ENCODE measurements at places on chromosomes 6 and 20.

- peak; percentile 15 for DNase-seq
Measured at GRCh38 chr6:45895569-45895968, 120.1 kb downstream of the CLIC5 start.

- DNase-seq, result no peak
Measured at GRCh38 chr6:136014454-136015437, 163.2 kb downstream of the PDE7B start.

DNA sequence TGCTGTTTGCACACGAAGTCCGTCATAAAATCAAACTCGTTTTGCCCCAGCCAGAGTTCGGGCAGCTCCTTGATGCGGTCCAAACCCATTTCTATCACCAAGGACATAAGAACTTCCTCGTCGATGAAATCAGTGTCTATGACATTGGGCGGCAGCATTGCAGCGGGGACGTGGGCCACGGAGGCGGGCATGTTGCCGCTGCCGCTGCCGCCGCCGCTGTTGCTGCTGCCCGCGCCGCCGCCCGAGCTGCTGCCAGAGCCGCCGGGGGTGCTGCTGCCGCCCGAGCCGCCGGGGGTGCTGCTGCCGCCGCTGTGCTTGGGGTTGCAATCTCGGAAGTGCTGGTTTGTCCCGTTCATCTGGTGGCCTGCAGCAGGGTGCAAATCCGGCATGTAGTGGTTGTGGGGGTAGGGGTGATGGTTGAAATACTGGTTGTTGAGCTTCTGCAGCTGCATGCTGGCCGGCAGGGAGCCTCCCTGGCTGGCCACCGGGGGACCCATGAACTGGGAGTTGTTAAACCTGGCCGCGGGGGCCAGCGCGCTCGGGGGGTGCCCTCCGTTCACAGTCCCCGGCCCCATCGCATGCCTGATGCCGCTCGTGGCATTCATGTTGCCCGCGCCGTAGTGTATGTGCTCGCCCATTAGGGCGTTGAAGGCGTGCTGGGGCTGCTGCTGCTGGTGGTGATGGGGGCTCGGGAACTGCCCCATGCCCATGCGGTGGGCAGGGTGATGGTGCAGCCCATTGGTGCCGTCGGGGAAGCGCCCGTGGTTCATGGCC, 1.1 kb downstream of the CITED2 start:
- DNase-seq, result peak; percentile 72

DNA sequence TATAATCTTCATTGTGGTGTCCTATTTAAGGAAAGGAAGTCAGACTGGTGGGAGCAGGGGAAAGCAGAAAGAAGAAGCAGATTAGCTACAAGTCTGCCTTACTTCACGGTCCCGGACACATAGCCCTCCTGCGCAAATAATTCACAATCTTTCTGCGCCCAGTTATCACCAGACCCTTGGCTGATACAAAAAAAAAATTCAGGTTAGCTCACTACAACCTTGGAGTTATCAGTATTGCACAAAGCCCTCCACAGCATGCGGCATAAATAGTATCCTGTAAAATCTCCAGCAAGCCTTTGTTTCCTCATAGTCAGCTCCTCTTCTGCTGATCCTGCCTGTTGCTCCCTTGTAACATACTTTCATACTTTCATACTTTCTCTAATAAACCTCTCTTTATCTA, 148.6 kb upstream of the FUT9 start:
- DNase-seq, result no peak

DNA sequence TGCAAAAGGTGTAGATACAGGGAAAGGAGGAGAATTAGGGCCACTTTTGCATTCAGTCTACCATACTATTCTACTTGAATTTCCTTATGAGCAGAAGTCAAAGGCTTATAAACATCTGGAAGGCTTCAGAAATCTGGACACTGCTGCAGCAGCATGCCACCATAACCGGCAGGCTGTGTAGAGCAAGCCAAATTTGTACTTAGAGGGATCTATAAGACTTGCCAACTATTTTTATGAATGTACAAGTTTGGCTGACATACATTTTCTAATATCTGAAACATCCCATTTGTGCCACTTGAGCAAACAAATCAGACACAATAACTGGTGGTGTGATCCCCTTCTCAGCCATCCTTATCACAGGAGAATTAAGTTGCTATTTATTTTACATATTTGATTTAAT, 14.0 kb upstream of the PLCB1 start:
- DNase-seq, result no peak

- no peak for DNase-seq
Measured at GRCh38 chr6:7200598-7201443, 93.1 kb downstream of the RREB1 start.

- no peak for DNase-seq
Measured at GRCh38 chr6:55963301-55963700, 87.9 kb upstream of the BMP5 start.

DNA sequence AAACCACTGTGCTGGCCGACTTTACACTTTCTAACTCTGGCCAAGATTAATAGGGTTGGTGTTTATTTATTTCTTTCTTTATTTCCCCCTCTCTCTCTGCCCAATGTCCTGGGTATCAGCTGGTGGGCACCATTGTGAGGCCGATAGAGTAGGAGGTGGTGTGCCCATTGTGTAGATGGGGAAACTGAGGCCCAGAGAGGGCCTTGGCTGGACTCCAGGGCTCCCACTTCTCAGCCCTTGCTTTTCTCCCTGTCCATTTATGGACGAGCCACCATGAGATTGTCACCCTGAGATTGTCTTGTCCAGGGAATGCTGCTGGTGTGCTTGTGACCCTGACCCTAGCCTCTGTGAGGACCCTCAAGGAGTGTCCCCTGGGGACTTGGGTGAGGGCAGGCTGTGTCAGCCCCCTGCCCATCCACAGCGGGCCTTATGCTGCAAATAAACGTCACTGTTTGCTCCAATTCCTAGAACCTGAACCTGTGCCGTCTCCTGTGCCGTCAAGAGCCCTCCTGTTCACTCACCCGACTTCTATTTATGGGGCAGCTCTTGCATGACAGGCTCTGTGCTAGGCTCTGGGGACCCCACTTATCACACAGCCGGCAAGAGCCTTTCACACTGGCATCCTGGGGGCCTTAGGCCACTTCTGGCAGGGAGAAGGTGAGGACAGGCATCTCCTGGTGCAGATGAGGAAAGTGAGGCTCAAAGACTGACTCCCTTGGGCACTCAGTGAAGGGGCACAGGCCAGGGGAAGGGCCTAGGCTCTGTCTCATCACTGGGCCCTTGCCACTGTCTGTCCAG, 24.8 kb downstream of the SUN5 start:
- no peak for DNase-seq

GRCh38 chr6:53335224-53335994, 13.3 kb downstream of the ELOVL5 start:
- DNase-seq, result peak; percentile 88

DNA sequence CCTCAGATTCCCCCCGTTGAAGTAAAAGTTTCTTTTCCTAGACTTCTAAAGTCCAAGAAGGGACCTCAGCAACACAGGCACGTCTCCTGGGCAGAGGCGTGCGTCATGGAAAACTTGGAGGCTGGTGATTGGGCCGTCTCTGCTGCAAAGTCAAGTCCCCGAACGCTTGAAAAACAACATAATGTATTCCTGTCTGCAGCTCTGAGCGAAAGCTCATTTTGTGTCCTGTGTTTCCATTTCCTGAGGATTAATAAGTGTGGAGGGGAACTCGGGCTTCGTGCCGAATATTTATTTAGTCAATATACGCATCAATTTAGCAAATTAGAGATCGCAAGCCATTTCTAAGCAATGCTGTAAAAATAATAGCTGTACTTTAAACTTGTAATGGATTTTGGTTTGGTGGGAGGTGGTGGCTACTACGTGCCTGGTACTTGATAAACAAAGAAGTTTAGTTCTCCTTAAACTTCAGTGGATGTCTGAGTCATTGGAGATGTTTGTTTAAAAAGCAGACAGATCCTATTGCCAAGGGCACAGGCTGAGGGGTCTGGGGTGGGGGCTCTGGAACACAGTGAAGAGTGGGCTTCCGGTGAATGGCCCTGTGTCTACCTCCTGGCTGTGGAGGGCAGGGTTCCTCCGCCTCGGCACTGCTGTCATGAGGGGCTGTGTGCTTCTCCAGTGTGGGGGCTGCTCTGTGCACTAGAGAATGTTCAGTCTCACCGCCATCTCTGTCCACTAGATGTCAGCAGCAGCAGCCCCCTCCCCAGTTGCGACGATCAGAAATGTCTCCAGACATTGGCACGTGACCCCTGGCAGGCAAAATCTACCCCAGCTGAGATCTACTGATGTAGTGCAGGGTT, 21.8 kb downstream of the PCK1 start:
- no peak for DNase-seq

DNA sequence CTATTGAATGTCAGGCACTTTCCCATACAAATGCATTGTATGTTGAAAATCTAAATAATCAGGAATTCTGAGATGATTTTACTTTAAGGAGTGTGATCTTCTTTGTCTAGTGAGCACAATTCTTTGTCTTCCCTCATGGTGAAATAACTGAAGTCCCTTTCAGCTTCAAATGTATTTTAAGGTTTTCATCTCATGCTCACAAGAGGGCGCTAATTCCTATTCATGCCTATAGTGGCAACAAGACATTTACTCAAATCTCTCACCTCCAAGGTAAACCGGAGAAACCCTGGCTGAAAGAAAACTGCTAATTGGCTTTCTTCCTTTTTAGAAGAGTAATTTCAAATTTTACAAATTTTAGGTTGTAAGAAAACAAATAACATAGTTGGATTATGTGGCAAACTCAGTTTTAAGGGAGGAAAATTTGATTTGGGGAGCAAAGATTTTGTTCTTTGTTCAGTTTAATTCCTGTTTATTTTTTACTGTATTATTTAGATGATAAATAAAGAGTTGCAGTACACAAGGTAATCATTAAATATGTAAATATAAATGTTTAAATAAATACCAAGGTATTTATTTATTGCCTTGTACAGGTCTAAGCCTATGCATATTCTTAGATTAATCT, 69.1 kb downstream of the SLC35F1 start:
- no peak for DNase-seq

DNA sequence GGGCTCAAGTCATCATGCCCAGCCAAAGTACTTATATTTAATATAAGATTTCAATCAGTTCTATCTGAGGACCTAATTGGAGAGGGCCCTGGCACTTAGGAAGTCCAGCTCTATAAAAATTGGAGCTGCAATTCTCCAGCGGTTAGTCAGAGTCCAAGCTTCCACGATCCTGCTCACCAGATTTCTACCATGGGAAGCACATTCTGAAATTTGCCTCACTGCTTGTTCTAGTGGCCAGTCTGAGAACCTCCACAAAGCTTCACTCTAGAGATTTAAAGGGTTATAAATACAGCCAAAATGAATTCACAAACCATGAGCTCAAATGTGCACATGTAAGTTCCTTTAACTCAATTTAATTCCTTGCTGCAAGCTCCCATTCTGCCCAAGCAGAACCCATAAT, 33.5 kb downstream of the PNLDC1 start:
- DNase-seq, result no peak

DNA sequence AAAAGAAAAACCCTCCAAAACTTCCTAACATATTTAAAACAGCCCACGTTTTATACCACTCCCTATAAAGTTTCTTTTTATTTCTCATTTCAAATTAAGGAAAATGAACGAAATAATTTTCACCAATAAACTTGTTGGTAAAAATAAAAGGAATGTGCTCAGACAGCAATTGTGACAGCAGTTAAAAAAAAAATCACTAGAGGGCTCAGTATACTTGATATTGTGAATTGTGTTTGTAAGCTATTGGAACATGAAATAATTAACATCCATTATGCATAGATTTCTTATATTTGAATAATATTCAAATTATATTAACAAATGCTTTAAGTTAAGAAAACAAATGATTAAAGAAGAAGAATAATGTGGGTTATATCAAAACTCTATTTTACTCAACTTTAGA, 105.5 kb downstream of the ASCC3 start:
- no peak for DNase-seq

GRCh38 chr6:147203311-147204059, 732 bp upstream of the STXBP5 start:
- DNase-seq, result peak; percentile 78

DNA sequence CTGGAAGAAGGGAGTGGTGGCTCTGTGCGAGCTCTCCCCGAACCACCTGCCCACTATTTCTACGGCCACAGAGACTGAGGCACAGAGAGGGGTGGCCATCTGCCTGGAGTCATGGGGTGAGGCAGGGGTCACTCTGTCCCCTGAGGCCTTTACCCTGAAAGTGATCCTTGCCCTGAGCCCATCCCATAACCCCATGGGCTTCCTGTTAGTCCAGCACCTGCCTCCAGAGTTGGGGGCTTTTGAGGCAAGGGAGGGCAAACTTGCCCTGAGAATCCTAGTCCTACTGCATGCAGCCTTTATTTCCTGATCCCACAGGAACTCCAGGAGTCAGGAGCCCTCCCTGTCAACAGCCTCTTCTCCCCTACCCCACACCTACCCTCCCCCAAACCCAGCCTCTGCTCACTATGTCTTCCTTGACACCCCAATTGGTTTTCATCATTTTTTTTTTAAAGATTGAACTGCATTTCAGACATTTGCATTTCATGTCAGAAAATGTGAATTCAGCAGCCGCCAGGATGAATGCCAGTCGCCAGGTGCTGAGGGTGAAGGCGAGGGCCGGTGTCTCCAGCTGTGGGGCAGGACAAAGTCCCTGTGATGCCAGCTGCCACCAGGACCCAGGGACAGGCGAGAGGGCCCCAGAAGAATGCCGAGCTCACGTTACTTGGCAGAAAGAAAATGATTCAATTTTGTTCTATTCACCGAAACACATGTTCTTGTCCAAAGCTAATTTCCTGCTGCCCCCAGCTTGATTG, 47.6 kb upstream of the NNAT start:
- DNase-seq, result no peak

DNA sequence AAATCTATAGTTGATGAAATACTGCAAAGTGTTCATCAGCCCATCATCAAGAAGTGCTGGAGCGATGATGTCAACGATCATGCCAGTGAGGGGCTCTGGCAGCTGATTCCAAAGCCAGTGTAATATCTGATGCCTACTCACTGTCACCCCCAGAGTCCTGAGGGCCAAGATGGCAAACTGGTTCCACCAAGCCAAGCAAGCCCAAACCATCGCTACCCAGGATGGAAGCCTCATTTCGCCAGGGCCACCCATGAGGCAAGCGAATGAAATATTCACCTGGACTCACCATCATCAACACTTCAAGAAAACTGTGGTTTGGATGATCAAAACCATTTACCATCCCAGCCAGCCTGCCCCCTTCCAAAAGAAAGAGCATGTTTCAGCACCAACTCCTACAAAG, 76.5 kb downstream of the GNAS-AS1 start:
- DNase-seq, result no peak

All from CD4-positive, alpha-beta T cell treated with Interferon alpha-2 for 1 hour (primary cell).